ENCODE measurements at places on chromosomes 2 and 18.

- DNase-seq: peak; percentile 25
These were observed 13.0 kb downstream of the RRM2 start for GRCh38 chr2:10135296-10136089.

GRCh38 chr2:25274868-25275574 lies 66.7 kb downstream of the DNMT3A start:
- no peak for DNase-seq

DNA sequence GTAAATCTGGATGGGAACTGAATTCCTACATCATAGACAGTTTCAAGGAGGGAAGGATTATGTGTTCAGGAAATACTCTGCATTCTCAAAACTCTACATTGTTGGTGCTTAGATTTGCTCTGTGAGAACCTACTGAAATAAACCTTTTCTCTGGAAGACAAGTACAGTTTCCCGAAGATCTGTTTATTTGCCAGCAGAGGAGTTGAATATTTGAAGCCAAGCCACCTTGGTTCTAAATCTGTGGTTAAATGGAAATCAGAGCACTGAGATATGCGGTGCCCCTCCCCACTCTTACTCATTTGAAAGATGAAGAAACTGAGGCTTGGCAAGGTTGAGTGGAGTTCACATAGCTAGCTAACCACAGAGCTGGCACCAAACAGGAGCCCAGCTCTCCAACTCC lies 146.3 kb upstream of the CTAGE1 start:
- no peak for DNase-seq

DNA sequence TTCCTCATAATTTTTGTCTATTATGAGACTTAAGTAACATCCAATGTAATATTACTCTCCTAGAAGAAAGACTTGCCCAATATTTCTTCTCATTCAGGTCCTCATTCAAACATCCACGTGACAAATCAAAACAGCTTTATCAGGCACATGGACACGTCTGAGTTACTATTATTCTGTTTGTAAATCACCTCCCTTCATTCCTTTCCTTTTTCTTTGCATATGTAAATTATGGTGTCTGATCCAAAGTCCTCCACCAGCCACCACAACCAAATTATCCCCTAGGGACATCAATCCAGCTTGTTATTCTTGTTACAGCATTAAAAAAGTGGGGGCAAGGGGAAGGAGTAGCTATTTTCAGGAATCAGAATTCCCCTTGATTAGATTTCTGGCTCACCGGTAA lies 7.1 kb downstream of the TMEM163 start:
- no peak for DNase-seq

DNA sequence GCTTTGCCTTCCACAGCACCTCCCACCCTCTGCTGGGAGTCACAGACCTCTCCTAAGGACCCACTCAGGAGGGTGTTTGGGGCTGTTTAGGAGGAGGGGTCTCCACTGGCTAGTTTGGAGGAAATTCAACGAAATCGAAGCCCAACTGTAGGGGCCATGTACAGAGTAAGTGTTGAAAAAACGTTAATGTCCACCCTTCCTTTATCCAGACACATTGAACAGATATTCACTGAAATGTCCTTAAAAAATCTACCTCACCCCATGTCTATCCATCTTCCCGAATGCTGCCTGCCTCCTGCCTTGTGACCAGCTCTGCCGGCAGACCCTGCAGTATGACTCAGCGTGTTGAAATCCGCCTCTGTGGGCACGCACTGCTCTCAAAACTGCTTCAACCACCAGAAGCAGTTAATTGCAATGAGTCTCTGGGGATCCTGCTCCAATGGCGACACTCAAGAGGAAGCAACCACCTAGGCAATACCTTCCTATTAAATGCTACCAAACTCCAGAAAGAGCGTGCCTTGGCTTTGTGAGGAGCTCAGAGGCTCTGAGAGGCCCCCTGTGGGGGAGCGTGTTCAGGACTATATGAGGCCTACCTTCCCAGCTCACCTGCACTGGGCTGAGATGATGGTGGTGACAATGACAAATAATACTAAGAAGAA lies 61.4 kb upstream of the RTN4 start:
- peak; percentile 63 for DNase-seq

DNA sequence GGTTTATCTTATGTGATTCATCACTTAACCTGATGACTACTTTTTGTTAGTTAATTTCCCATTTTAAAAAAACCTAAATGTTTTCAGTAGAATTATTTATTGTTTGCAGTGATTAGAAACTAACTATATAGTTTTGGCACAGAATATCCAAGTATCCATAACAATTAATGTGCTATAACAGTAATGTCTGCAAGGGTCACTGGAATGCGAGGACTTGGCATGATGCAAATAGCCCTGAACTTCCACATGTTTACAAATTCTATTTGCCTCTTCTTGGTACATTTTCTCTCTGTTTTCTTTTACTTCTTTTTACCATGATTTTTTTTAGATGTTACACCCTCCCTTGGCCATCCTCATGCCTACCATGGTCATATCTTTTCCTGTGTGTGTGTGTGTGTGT lies 49.3 kb upstream of the GALNT3 start:
- DNase-seq: no peak

DNA sequence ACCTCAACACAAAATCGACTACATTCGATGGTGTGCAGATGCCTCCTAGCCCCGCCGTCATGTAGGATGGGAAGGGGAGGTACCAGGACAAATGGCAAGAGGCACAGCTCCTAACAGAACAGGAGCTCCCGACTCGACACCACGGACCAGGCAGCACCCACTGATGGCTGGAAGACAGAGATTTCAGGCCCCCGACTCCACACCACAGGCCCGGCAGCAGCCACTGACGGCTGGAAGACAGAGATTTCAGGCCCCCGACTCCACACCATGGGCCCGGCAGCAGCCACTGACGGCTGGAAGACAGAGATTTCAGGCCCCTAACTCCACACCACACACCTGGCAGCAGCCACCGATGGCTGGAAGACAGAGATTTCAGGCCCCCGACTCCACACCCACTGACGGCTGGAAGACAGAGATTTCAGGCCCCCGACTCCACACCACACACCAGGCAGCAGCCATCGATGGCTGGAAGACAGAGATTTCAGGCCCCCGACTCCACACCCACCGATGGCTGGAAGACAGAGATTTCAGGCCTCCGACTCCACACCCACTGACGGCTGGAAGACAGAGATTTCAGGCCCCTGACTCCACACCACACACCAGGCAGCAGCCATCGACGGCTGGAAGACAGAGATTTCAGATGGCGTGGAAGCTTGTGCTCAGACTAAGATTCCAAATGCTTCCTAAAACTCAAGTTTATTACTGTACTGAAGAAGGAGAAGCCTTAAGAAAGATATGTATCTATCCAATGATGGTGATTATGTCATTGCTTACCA lies 135.5 kb downstream of the EIPR1 start:
- no peak for DNase-seq

GRCh38 chr18:63762518-63762917 lies 12.7 kb upstream of the SERPINB7 start:
- DNase-seq: no peak

- no peak for DNase-seq
These were observed 40.4 kb downstream of the LDLRAD4 start for GRCh38 chr18:13258921-13259320.
